ENCODE measurements at places on chromosomes 11 and 22.

DNA sequence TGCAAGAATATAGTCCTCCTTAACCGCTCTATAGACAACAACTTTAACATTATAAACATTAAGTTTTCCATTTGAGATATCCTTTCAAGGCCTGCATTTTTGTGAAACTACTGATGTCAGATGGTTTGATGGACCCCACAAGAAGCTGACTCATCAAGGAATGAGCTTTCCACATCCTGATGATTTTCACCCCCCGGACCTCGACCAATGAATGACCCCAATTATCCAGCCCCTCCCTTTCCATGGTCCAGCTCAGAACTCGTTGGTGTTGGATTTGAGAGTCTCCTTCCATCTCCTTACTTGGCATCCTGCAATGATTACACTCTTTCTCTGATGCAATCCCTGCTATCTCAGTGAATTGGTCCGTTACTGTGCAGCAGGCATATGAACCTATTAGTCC, 31.8 kb upstream of the GUCY1A2 start:
- no peak for DNase-seq

- no peak for DNase-seq
Measured at GRCh38 chr11:45928535-45929215, 6.2 kb downstream of the LARGE2 start.

DNA sequence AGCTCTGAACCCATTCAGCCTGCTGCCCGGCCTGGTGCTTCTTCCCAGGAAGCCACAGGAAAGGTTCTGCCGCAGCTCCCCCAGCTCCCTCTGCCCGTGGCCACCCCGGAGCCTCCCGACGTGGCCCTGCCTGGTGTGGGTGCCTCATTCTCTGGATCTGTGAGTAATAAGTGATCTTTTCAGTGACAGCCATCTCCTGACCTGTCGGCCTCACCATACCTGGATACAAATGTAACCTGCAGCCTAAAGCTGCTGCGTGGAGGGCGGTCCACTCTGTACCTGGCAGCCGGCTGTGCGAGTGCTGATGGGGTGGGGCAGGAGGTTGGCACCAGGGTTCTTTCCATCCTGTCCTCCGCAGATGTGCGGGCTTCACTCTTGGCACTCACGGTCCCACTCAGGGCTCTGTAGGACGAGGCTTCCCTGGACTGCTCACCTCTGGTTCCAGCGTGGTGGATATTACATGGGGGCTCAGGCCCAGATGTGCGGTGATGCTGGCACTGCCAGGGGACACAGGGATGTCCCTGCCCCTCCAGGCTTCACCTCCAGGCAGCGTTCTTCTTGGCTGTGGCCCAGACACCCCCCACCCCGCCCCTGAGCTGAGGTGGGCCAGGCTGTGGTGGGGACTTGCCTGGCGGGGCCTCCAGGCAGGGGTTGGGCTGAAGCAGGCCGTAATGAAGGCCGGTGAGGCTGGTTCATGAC, 748.5 kb downstream of the BRD1 start:
- DNase-seq: no peak

- peak; percentile 60 for DNase-seq
Measured at GRCh38 chr11:75802913-75803820, 11.8 kb upstream of the UVRAG start.

GRCh38 chr11:28347371-28347770, 239.2 kb downstream of the METTL15 start:
- DNase-seq: no peak

- no peak for DNase-seq
Measured at GRCh38 chr11:128472128-128473089, 114.9 kb downstream of the ETS1 start.

DNA sequence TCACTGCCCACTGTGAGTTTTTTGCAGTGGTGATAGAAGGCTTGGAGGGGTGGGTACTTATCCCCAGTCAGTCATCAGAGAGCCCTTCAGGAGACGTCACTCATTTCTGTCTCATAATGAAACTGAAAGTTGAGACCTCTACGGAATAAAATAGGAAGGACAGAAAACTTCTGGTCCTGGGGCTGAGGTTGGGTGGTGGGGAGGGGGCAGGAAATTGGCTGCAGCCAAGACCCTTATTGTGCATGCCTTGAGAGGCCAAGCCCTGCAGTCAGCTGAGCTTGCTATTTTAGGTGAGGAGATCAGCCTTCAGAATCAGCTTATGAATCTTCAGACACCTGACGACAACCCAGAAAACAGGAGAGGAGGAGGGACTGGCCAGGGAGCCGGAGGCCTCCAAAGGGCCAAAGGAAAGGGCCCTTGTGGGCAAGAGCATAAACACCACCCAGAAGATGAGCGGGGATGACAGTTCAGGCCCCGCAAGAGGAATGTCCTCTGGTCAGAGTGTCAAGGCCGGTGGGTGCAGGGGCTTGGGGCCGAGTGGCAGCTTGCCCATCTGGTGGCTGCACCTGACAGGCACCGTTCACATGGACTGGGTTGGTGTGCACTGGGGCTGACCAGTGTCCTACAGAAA, 17.9 kb upstream of the ADA2 start:
- no peak for DNase-seq

- no peak for DNase-seq
Measured at GRCh38 chr11:131561501-131561900, 191.1 kb downstream of the NTM start.

DNA sequence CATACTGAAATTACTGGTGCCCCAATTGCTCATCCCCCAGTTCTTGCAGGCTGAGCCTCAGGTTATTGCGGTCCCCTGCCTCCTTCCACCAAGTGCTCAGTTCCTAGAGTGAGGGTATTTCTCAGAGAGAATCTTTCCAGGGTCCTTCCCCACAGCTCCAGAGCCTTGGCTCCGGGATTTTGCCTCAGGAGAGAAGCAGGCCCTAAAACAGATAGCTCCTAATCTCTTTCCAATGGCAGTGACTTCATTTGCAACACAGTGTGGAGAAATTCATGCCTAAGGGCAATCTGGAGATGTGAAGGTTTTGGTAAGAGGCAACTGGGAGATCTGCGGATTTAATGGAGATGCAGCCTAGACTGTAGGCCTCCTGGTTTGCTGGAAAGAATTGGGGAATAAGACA, 2.9 kb downstream of the NF2 start:
- DNase-seq: no peak

DNA sequence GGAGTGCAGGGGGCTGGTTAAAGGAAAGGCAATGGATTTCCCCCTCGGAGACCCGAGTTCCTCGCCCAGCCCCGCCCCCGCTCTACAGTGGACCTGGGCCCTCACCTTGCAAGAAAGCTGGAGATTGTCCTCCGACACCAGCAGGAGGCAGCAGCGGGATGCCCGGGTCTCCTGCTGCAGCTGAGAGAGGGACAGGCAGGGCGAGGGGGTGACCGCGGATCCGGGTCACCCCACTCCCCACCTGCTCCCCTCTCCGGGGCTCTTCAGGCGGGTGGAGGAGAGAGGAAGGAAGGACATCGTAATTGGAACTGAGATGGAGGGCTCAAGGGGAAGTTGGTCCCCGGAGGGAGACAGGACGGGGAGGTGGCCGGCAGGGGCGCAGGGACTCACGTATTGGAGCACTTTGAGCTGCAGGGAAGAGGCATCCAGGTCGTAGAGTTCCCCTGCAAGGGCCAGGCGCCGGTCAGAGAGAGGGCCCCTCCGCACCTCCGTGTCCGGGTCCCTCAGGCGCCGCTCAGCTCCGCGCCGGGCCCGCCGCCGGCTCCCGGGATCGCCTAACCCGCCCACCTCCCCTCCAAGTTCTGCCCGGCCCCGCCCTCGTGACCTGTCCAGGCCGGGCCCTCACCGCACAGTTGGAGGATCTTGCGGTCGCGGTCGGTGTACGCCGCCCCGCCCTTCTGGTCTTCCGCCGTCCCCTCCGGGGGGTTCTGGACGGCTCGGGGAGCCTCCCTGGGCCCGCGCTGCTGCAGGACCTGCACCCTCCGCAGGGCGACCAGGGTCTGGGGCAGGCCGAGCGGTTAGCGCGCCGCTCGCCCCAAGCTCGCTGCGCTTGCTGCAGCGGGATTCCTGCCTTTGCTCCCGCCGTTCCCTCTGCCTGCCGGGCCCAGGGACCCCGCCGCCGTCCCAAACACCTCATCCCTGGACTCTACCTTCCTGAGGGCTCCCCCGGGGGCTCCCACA, 84.1 kb downstream of the PDE2A start:
- DNase-seq: peak; percentile 29

DNA sequence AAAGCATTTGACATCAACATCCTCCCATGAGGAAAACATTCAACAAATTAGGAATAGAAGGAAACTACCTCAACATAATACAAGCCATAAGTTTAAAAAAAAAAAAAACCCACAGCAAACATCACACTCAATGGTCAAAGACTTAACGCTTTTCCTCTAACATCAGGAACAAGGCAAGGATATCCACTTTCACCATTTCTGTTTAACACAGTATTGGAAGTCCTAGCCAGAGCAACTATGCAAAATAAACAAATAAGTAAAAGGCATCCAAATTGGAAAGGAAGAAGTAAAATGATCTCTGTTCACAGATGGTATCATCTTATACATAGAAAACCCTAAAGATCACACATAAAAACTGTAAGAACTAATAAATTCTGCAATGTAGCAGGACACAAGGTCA, 13.1 kb downstream of the FXYD6 start:
- no peak for DNase-seq

DNA sequence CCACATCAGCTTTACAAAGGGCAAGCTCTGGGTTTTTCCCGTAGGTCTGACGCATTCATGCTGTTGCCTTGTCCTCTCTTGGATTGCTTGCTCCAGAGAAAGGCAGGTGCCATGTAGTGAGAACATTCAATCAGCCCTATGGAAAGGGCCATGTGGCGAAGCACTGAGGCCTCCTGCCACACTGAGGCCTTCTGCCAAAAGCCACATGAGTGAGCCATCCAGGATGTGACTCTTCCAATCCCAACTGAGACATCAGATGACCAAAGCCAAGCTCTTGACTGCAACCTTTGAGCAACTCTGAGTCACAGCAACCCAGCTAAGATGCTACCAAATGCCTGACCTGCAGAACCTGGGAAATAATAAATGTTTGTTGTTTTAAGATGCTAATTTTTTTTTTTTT, 9.0 kb upstream of the PANX3 start:
- no peak for DNase-seq

- no peak for DNase-seq
Measured at GRCh38 chr22:32063701-32064100, 20.6 kb downstream of the SLC5A1 start.

- DNase-seq: peak; percentile 43
Measured at GRCh38 chr22:30485362-30485988, 13.7 kb upstream of the SEC14L3 start.

GRCh38 chr22:36246718-36247117, 6.2 kb upstream of the APOL1 start:
- DNase-seq: no peak

GRCh38 chr22:47591016-47591415, 828.6 kb downstream of the TBC1D22A start:
- no peak for DNase-seq

DNA sequence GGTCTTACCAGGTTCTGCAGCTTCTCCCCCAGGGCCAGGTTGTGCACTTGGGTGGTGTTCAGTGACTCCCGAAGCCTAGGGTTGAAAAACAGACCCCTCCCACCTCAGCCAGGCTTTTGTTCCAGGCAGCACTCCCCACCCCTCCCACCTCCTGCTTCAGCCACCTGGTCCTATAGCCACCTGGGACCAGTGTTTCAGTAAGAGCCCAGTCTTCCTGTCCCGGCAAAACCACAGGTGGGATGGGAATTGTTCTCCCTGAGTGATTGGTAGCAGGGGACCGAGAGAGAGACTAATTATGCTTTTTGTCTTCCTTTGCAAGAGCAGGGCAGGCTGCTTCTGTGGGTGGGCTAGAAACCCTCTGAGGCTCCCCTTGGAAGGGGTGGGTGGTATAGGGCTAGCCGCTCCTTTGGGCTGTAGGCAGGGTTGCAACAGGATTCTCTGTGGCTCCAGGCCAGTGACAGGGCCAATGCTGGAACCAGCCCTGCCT, 8.5 kb upstream of the NAALADL1 start:
- no peak for DNase-seq

GRCh38 chr11:64070314-64070681, 34.6 kb downstream of the FLRT1 start:
- no peak for DNase-seq

DNA sequence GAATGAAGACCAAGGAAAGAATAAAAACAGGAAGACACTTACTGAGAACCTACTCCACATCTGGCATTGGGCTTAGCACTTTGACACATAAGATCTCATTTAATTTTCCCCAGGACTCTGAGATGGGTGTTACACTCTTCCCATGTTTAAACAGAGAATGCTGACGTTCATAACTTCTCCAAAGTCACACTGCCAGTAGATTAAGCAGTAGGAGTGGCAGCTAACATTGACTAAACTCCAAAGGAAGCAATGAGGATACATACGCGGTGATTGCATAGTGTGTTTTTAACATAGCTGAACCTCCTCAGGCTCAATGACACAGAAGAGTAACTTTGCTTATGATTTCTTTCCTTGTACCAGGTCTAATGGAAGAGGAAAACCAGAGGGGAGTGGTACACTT, 14.5 kb upstream of the OR10V1 start:
- DNase-seq: no peak

GRCh38 chr11:75474240-75474639, 41.2 kb upstream of the KLHL35 start:
- no peak for DNase-seq

GRCh38 chr11:70628855-70629844, 230.8 kb downstream of the CTTN start:
- no peak for DNase-seq

- no peak for DNase-seq
Measured at GRCh38 chr11:116826751-116827431, 2.8 kb upstream of the APOC3 start.

- no peak for DNase-seq
Measured at GRCh38 chr11:65745049-65745448, 24.5 kb upstream of the RNASEH2C start.

DNA sequence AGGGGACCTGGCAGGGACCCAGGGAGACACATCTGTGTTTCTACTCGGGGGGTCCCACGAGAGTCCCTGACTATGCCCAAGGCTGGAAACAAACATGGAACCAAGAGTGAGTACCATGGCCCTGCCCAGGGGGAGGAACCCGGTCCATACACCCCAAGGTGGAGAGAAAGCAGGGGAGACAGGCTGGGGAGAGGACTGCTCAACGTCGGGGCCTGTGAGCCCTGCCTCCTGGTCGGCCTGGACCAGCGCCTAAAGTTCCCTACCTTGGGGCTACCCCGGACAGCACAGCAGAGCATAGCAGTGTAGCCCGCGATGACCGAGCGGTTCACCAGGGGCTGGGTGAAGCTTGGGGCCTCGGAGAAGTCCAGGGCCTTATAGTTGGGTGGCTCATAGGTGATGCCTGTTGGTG, 20.2 kb downstream of the MYBPC3 start:
- DNase-seq: no peak

- no peak for DNase-seq
Measured at GRCh38 chr11:77096591-77097019, 6.0 kb upstream of the OMP start.

- no peak for DNase-seq
Measured at GRCh38 chr22:20644071-20644642, 129.8 kb upstream of the SERPIND1 start.

All from T-helper 1 cell (primary cell).